CD4-positive, alpha-beta T cell treated with Interleukin-15 for 1 hour (primary cell): ENCODE measurements at places on chromosomes 5 and 9.

- no peak for DNase-seq
Measured at GRCh38 chr9:69253057-69253456, 72.0 kb upstream of the ENTREP1 start.

- DNase-seq, result no peak
Measured at GRCh38 chr9:115164511-115164974, 46.6 kb upstream of the TNC start.

DNA sequence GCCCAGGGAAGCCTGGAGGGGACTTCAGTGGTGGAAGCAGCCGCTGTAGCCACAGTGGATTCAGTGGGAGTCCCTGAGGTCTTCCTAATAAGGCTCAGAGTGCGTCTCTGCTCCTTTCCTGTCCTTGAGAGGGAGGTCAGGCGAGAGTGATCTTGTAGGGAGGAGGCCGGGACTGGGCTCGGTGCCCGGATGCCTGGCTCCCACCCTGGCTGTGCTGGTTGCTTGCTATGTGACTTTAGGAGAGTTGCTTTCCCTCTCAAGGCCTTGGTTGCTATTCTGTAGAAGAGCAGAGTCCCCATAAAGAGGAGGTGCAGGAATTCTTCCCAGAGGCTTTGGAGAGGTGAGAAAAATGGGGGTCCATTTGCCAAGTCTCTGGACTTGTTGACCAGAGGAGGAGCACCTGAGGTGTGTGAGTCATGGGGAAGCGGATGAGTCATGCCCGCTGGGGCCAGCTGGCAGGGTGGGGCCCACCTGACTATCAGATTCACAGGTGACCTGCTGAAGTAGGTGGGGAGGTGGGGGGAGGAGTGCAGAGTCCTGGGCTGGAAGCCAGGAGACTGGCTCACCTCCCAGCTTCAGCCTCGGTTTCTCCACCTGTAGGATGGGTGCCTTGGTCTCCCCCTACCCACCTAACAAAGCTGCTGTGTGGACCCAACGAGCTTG is 13.8 kb downstream of the GSN start:
- DNase-seq, result no peak

GRCh38 chr9:98900725-98901124 is 43.0 kb upstream of the COL15A1 start:
- DNase-seq, result no peak

DNA sequence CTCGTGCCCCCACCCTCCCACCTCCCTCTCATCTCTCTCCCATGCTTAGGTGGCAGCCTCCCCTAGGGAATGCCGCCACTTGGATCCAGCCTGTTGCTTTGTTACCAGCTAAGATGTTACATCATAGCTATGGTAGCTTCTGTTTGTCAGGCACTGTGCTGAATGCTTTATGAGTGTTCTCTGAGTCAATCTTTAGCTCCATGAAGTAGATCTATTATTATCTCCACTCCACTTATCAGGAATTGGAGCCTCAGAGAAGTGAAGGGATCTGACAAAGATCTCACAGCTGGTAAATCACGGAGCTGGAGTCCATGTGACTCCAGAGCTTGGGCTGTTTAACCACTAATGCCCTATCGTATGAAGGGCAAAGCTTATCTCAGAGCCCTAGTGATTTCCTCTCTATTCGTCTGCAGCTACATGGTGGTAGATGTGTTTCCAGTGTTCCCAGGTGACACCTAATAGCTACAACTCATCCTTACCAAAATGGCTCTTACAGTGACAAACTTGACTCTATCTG is 54.1 kb downstream of the GARNL3 start:
- no peak for DNase-seq

DNA sequence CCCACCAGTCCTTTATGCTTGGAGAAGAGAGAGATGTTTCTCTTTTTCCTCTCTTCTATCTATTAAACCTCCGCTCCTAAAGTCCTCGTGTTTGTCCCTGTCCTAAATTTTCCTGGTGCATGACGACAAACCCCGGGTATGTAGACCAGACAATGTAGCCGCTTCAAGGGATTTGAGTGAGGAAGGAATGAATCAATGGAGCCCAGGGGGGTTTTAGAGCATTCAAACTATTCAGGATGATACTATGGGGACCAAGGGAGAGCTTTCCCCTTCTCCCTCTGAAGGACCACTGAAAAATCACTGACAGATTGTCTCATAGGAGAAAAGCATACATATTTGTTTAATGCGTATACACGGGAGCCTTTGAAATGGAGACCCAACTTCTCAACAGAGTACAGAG is 18.4 kb downstream of the CEL start:
- no peak for DNase-seq

GRCh38 chr5:89662499-89662898 is 747.1 kb downstream of the CETN3 start:
- DNase-seq, result no peak

DNA sequence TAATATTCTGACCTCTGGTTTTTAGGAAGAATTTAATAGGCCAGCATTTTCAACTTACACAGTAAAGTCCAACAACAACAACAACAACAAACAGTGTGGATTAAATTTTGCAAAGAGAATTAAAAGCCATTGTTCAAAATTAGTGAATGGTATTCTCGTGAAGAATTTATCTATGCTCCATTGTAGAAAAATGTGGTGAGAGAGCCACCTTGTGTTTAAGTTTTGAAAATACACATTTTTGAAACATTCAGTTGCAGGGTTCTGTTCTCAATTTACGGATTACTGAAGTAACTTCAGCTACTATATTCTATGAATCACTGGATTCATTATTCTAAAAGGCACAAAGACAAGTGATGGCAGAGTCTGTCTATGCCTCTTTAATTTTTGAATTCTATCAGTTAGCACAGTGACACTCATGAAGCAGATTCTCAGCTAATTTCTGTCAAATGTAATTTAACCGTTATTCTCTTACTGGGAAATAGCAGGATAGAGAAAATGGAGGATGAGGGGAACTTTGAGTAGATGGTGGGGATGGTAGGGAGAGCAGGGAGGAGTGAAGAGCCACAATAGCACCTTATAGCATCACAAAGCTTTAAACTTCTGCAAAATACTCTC is 11.0 kb downstream of the CCDC152 start:
- no peak for DNase-seq

DNA sequence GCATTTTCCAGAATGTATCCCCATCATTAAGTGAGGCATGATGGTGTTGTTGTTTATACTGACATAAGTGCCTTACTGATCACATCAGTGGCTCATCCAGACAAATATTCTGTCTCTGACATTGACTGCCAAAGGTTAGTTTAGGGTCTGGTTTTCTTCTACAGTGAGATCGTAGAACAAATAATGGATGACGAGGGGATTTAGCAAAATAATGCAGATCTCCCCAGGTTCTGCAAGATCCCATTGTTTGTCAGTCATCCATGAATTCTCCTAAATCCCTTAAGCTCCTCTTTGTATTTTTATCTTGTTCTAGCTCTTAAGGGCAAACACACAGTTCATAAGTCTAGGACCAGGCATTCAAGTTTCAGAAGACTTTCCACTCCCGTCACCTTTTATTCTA is 93.1 kb upstream of the DHFR start:
- no peak for DNase-seq

DNA sequence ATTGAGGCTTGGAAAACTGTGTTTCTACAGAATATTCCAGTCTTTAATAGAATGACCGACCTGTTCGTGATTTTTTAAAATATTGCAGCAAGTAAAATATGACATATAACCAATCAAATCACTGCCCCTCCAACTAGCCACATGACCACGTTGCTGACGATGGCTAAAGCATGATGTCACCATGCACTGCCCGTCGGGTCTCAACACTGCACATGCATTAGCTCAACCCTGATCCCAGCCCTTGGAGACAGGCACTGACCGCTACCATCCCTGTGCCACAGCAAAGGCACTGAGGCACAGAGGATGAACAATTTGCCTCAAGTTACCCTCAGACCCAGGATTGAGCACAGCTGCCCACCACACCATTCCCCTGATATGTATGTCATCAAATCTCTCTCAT is 13.5 kb downstream of the DDX31 start:
- no peak for DNase-seq

- DNase-seq, result no peak
Measured at GRCh38 chr9:90965226-90966030, 163.8 kb downstream of the SYK start.

GRCh38 chr9:130685104-130685503 is 8.5 kb upstream of the EXOSC2 start:
- DNase-seq, result no peak

DNA sequence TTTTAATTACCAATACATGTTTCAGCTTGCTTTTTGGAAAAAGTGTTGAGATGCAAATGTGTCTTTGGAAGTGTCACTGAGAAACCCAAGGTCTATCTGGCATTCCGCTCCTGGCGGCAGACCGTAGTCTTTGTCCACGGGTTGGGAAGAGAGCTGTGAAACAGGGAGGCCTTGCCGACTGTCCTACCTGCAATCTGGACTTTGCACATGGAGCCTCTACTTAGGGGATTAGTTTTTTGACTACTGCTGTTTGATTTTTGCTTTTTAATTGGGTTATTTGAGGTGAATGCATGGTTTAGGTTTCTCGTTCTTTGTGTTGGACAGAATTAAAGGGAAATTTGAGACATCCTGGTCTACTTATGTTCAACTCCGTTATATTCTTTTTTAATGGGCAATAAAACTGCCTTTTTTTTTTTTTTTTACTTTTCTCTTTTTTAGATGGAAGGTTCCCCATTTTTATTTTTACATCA is 25.7 kb downstream of the TRIO start:
- no peak for DNase-seq

- no peak for DNase-seq
Measured at GRCh38 chr9:135343136-135343535, 136.4 kb upstream of the PPP1R26 start.

DNA sequence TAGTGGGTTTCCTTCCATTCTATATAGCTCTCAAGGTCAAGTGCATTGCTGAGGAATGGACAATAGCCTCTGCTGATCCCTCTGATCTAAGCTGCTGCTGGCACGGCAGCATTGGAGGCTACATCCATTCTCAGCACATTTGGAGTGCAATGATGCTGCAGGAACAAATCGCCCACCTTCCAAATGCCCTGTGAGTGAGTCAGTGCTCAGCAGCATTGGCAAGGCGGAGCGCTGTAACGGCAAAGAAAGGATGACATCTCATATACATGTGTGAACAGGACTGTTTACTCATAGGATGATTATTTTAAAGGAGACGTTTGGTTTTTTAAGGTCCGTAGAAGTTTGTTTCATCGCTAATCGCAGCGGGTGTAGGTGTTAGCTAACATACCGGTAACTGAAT is 408.7 kb downstream of the ARHGEF28 start:
- no peak for DNase-seq

DNA sequence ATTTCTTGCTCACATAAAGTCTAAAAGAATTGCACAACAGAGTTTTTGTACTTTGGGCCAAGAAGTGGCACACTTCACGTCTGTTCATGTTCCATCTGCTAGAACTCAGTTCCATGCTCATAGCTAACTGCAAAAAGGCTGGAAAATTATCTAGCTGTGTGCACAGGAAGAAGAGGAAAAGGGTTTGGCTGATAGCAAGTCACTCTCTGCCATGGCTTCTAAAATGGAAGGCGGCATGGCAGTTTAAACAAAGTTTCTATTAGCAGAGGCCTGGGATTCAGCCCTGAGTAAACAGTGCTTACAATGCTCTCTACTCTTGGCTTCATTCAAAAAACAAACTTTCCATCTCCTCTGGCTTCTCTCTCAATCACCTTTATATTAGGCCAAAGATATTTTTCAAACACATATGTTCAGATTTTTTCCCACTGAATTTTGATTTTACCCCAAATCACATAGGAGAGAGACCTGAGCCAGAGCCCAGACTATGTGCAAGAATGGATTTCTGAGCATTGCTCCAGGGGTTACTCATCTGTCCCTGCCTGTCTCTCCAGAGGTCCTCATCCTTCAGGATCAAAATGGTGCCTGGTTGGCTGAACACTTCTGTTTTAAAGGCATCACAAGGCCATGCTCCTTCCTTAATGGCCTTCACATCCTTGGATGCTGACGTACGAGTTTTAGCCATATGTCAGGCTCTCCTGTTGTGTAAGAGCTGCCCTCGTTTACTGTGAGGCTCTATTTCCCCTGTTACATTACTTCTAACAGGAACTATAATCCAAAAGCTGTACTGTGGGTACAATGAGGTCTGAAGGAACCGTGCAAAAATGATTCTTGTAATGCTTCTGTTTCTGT is 226.6 kb downstream of the SAXO1 start:
- no peak for DNase-seq

GRCh38 chr5:33931136-33931535 is 5.0 kb upstream of the RXFP3 start:
- no peak for DNase-seq

- no peak for DNase-seq
Measured at GRCh38 chr5:66840511-66841013, 244.4 kb downstream of the MAST4 start.

DNA sequence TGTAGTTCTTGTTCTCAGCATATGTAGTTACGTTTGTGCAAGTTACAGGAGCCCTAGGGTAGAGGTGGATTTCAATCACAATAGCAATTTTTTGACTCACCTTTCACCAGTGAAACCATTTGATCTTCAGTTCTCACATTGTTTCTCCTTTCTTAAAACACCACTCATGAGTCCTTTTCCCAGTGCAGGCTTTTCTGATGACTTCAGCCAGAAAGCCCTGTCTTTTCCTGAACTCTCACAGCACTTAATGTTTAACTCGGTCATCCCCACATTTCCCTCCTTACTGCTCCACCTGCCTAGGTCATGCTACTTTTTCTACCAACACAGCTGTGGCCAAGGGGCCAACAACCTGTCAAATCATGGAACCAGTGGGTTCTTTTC is 37.9 kb downstream of the ARHGEF28 start:
- DNase-seq, result no peak

GRCh38 chr9:87573841-87574342 is 76.2 kb downstream of the DAPK1 start:
- no peak for DNase-seq

DNA sequence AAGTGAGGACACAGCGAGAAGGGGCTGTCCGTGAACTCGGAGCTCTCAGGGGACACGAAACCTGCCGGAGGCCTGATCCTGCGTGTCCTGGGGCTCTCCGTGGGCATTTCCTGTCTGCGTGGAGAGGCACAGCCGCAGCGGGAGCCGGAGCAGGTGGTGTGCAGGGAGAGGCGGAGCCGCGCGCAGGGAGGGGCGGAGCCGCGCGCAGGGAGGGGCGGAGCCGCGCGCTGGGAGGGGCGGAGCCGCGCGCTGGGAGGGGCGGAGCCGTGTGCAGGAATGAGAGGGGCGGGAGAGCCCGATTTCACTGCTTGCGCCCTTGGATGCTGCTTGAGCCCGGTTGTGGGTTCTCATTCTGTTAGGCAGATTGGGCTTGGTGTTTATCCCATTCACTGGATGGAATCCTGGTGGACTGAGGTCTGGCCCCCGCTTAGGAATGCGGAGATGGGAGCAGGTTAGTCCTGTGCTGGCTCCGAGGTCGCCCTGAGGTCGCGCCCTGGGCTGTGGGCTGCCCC is 26.7 kb downstream of the NDUFS6 start:
- no peak for DNase-seq
